ENCODE measurements at places on chromosomes 6 and 20.

- no peak for DNase-seq
Measured at GRCh38 chr20:32285082-32285620, 7.7 kb downstream of the KIF3B start.

DNA sequence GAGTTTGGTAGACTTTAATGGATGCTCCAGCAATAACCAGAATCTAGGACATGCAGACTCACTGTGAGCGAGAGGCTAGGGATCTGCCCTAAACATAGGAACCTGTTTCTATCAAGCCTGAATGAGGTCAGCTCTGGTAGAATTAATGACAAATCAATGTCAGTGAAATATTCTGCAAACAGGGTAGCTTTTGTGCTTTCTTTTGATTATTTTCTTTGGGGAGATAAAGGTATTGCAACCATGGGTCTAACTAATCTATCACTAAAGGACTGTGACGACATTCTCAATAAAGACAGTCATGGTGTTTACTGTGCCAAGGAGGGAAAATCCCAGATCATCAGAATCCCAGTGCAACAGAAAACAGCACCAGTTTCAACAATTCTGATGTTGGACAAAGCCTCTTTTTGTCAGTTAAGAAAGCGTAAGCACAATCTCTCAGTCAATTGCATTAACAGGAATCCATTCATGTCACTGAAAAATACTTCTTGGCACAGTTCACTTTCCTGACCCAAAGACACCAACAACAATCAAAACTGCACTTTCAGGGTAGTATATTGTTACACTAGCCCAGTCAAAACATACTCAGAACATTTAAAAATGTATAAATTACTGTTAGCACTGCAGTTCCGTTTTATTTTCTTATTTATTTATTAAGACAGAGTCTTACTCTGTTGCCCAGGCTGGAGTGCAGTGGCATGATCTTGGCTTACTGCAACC is 36.8 kb upstream of the SMIM29 start:
- no peak for DNase-seq

- no peak for DNase-seq
Measured at GRCh38 chr6:91299544-91300491, 712.9 kb upstream of the MAP3K7 start.

DNA sequence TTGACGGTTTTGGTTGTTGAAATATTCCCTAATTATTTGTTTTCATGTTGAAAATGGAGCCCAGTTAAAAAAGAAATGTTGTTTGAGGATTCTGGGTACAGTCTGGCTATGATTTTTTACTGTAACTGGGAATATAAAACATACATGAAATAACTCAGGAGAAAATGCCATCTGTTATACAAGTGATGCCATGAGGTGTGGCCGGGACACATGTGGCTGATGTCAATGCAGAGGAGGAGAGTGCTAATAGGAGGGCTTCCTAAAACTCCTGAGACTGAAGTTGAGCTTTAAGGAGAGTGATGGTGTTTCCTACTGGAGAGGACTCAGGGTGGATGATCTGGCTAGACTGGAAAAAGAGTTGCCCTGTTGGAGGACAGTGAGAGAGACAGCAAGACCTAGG is 12.7 kb downstream of the SCAND1 start:
- no peak for DNase-seq
